GM03348 (cell line): ENCODE measurements at places on chromosomes 11 and 22.

GRCh38 chr11:128929991-128930390 is 12.7 kb downstream of the TP53AIP1 start:
- DNase-seq: peak; percentile 38

- DNase-seq: no peak
Measured at GRCh38 chr11:66625752-66626149, 9.3 kb downstream of the RBM14 start.

GRCh38 chr11:47986742-47987141 is 6.4 kb downstream of the PTPRJ start:
- no peak for DNase-seq

DNA sequence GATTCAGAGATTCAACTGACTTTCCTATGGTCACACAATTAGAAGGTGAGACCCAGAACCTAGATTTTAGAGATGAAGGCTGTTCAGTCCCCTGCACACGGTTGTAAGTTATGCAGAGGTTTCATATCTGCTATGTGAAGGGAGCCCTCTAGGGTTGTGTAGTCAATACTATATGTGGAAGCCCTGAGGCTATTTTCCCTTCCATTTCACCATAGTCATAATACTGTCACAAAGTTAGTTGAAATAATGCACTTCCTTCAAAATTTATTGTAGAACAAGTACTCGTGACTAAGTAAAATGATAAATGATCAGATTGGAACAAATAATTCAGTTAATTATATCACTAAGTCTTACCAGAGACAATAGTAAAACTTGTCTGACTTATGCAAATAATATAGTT is 48.8 kb downstream of the ENDOD1 start:
- no peak for DNase-seq

GRCh38 chr11:58621586-58622262 is 741 bp upstream of the CNTF start:
- no peak for DNase-seq

GRCh38 chr11:77175021-77175842 is 47.2 kb downstream of the MYO7A start:
- no peak for DNase-seq

DNA sequence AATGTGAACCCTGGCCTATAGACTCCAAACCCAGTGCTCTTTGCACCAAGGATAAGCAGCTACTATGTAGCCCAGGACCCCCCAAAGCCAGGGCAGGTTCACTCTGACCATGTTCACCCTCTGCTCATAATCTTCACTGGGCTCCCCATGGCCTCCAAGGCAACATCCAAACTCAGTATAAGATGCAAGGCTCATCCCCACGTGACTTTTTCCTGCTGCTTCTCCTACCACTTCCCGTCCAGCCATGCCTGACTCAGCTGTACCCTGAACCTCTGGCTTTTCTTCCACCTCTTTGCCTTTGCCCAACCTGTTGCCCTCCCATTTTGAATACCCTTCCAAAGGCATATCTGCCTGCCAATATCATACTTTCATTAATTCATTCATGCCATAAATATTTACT is 27.8 kb downstream of the PDE2A start:
- no peak for DNase-seq

GRCh38 chr11:5380740-5381342 is 2.8 kb upstream of the OR51M1 start:
- DNase-seq: peak; percentile 78

DNA sequence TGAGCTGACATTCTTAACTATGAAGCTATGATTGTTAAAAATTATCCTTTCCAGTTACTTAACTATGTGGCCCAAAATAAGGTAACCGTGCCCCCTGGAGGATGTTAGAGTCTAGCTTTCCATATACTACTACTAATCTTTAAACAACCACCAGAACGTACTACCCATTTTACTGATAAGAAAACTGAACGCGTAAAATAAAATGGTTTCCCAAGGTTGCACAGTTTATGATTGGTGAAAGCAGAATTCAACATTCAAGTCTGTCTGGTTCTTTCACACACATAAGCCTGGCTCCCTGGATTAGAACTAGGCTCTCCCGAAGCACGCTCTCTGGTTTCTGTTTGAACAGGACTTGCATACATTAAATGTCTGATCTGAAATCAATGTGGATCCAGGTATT is 437.8 kb upstream of the CCDC90B start:
- DNase-seq: peak; percentile 62

DNA sequence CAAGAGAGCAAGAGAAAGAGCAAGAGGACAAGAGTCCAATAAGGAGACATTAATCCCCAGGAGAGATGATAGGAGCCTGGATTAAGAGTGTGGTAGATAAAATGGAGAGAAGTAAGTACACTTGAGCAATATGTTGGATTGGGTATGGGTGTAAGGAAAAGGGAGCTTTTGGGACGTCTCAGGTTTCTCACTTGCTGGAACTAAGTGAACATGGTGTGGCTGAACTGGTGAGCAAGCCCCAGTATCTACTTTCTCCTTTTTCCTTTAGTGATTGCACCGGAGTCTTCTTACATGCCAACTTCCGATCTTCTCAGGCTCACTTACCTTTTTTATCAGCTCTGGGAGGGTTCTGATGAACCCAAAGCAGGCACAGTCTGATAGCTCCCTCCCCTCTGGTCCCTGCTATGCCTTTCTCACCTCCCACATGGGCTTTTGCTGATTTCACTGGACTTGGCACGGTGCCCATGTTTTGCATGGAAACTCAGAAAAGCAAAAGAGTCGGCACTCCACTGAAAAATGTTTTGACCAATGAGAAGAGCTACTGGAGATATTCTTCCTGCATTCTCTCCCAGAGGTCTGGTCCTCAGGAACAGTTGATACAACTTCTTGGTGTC is 14.5 kb upstream of the APLNR start:
- DNase-seq: no peak

GRCh38 chr11:2077061-2077802 is 62.0 kb downstream of the IGF2 start:
- no peak for DNase-seq

- DNase-seq: no peak
Measured at GRCh38 chr11:66845143-66845875, 2.1 kb downstream of the RCE1 start.

GRCh38 chr22:44363980-44364750 is 51.4 kb upstream of the SHISAL1 start:
- no peak for DNase-seq

DNA sequence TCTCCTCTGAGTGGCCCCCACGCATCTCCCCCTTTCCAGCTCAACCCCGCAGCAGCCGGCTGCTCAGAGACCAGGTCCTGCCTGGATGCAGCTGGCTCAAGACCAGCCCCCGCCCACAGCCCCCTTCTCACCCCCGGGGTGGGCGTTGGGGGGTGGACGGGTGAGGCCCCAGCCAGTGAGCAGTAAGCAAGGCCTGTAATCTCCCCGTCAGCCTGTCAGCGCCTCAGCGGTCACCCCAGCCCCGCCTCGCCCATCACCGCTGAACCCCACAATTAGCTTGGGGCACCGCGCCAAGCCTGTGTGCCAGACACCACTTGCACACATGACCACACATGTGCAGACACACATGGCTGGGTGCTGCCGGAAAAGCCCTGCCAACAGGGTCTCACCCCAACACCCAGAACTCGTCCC is 5.9 kb downstream of the PLXNB2 start:
- no peak for DNase-seq

- DNase-seq: no peak
Measured at GRCh38 chr11:70860888-70861287, 391.5 kb downstream of the SHANK2 start.

- no peak for DNase-seq
Measured at GRCh38 chr22:46273432-46274148, 5.8 kb downstream of the TTC38 start.

DNA sequence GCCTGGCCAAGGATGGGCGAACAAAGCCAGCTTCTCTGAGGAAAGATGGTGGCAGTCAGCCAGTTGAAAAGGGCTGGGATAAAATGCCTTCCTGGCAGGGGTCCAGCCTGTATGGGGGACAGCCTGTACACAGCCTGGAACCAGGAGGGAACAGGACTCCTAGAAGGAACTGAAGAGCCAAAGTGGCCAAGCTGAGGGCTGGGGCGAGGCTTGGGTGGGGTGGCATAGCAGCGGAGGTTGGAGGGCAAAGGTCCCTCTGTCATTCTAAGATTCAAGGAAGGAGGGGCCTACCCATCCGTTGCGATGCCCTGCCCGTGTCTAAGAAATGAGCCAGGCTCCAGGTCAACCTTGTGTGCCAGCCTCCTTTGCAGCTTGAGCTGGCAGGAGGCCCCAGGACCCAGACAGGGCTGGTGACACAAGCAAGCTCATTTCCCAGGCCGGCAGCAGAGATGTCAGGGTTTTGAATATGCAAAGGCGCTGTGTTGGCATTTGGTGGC is 22.6 kb downstream of the FADD start:
- DNase-seq: no peak

GRCh38 chr11:82733444-82734119 is at the start of gene FAM181B:
TSS of gene FAM181B (minus strand) at chr11:82733864. CDS start at chr11:82733729, 135 bp downstream.
- peak; percentile 35 for DNase-seq

DNA sequence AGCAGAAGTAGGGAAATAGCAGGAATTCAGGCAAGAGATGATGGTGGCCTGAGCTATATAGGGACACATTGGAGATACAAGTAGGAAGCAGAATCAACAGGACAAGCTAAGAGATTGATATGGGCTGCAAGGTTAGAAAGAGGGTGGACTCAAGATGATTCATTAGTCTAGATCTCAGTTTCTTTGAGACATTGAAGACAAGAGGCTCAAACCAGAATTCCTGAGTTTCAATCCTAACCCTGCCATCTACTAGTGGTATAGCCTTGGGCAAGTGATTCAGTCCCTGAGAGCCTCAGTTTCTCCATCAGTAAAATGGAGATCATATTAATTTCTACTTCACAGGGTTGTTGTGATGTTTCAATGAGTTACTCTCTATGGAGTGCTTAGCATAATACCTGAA is 53.1 kb upstream of the NAV2 start:
- DNase-seq: no peak

- no peak for DNase-seq
Measured at GRCh38 chr11:97610000-97610399, 1220.2 kb downstream of the JRKL start.

DNA sequence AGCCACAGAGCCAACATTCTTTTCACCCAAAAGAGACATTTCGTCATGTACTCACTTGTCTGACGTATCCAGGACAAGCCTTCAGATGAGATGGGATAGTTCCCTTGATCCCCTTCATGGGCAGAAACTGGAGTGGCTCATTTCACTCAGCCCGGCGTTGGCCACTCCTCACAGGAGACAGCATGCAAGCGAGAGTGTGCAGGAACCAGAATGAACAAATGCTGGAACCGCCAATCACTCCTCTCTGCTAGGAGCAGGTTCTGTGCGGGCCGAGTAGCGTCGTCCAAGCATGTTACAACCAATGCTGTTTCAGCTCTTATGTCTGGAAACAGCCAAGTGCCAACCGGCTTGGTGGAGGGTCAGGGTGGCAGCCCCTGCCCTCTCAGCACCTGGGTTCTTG is 56.7 kb upstream of the GNAZ start:
- DNase-seq: no peak

DNA sequence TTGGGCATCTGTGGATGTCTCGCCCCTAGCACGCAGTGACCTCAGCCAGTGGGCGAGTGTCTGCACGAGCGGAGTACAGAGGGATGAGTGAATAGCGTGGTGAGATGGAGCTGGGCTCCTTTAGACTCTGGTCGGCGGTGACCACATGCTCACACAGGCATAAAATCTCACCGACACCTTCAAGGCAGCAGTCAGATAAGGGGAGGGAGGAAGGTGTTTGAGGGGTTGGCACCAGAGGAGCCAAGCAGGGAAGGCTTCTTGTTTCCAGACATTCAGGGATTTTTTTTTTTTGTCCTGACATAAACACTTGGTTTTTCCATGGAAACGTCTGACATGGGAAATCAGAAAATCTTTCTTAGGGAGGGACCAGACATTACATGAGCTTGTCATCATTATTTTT is 35.8 kb downstream of the GRIK4 start:
- DNase-seq: no peak

DNA sequence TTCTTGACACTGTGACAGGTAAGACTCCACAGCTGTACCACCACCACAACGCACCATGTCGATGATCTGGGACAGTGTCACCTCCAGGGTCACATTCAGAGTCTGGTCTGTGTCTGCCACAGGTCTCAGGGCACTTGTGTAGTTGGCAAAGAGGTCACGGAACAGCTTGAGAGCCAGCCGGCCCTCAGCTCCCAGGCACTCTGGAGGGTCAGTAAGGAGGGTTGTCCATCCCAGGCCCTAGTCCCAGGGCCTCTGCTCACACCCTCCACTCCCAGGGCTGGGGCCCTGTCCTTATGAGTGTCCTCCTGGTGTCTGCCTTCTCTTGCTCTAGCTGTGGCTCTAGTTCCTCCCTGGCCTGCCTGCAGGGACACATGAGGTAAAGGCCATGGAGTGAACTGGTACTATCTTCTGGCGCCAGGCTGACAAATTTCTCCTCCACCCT is 1.4 kb downstream of the CHRNA10 start:
- DNase-seq: no peak

DNA sequence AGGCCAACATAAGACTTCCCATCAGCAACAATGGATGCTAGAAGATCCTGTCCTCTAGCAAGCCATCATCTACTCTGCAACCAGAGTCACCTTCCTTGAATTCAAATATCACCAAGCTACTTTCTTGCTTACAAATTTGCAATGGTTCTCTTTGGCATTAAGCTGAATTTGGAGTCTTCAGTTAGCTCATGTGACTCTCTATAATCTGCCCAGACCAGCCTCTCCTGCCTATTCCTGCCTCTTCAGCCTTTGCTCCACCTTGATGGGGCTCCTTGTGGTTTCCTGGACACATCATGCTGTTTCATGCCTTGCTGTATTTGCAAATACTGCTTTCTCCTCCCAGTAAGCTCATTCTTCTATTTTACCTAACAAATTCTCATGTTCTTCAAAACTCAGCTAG is 82.3 kb downstream of the RASSF10 start:
- DNase-seq: no peak

- peak; percentile 97 for DNase-seq
Measured at GRCh38 chr11:64723117-64723906, at the start of gene NRXN2. TSS of gene NRXN2 (minus strand) at chr11:64723197. CDS start at chr11:64713699, 9,498 bp downstream.

- DNase-seq: no peak
Measured at GRCh38 chr11:119480380-119481020, 57.5 kb upstream of the THY1 start.

DNA sequence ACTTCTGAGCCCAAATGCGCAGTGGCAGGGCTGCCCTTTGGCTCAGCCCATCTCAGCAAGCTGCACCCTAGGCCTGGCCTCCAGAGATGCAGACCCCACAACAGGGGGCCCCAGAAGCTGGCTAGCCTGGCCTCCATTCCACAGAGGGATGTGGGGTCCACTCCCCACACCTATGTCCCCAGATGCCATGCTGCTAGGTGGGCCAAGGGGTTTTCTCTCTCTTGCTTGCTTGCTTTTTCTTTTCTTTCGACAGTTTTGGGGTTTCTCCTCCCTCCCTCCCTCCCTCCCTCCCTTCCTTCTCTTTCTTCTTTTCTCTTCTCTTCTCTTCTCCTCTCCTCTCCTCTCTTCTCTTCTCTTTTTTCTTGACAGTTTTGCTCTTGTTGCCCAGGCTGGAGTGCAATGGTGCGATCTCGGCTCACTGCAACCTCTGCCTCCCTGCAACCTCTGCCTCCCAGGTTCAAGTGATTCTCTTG is 9.6 kb downstream of the SCARF2 start:
- DNase-seq: no peak

GRCh38 chr11:803770-804598 is 1.0 kb downstream of the PIDD1 start:
- DNase-seq: no peak

- DNase-seq: no peak
Measured at GRCh38 chr11:104665641-104666040, 232.6 kb downstream of the CASP12 start.

GRCh38 chr11:46322759-46323158 is 24.5 kb upstream of the DGKZ start:
- peak; percentile 60 for DNase-seq

- DNase-seq: peak; percentile 9
Measured at GRCh38 chr11:22432291-22433093, 94.3 kb downstream of the SLC17A6 start.
